ENCODE measurements at places on chromosomes 12 and 14.
A peak's percentile ranks its signal among the peaks of the same experiment; 100 is the strongest.

DNA sequence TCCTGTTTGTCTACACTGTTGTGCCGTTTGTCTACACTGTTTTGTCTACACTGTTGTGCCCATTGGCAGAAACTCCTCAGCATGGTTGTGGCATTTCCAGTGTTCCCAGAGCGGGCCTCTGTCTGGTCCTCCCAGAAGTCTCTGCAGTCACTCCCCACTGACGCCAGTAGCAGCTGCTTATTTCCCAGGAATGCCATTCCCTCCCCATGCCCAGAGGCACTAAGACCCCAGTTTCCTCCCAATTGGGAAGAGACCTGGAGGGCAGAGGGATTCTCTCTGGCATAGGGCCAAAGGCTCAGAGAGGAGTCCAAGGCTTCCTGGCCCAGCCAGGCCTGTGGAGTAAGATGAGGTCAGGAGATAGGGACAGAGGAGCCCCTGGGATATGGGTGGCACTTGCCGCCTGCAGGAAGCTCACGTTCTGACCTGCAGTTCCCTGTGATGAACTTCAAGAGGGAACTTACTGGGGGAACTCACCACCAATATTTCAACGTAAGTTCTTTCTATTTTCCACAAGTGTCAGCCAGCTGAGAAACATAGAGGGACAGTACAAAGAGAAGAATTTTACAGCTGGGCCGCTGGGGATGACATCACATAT, 69.1 kb downstream of the TNFAIP2 start:
- DNase-seq = no peak

DNA sequence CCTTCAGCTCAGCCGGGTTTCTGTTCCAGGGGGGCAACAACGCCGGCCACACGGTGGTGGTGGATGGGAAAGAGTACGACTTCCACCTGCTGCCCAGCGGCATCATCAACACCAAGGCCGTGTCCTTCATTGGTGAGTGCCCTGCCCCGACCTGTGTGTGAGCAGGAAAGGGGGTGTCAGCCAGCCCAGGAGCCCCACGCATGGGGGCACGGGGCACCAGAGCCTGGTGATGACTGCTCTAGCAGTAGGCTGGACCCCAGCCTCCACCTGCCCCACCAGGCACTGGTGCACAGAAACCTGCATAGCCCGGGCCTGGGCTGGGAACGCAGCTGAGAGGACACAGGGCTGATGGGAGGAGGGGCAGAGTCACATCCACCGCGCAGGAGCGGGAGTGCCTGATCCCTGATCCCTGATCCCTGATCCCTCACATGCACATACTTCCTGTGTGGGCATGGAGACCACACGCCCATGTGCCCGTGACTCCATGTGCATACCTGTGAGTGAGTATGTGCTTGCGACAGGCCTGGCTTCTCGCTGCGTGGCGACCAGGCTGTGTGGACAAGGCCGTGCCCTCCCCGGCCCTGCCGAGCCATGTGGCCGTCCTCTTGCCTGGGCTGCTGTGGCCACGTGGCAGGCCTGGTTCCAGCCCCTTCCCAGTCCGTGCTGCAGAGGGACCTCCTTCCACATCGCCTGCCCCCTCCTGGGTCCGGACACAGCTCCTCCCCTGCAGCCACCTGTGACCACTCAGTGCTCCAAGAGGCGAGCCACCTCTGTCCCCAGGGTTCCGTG, 11.2 kb downstream of the ADSS1 start:
- DNase-seq = no peak

- DNase-seq = no peak
Measured at GRCh38 chr12:105825141-105825540, 313.6 kb downstream of the NUAK1 start.

- no peak for DNase-seq
Measured at GRCh38 chr12:86188226-86188625, 68.0 kb downstream of the MGAT4C start.

GRCh38 chr14:73599499-73599898, 7.8 kb downstream of the ACOT4 start:
- DNase-seq = no peak

GRCh38 chr12:48030173-48030650, 25.9 kb upstream of the COL2A1 start:
- DNase-seq = no peak

- DNase-seq = no peak
Measured at GRCh38 chr12:63888908-63889635, 44.6 kb downstream of the SRGAP1 start.

DNA sequence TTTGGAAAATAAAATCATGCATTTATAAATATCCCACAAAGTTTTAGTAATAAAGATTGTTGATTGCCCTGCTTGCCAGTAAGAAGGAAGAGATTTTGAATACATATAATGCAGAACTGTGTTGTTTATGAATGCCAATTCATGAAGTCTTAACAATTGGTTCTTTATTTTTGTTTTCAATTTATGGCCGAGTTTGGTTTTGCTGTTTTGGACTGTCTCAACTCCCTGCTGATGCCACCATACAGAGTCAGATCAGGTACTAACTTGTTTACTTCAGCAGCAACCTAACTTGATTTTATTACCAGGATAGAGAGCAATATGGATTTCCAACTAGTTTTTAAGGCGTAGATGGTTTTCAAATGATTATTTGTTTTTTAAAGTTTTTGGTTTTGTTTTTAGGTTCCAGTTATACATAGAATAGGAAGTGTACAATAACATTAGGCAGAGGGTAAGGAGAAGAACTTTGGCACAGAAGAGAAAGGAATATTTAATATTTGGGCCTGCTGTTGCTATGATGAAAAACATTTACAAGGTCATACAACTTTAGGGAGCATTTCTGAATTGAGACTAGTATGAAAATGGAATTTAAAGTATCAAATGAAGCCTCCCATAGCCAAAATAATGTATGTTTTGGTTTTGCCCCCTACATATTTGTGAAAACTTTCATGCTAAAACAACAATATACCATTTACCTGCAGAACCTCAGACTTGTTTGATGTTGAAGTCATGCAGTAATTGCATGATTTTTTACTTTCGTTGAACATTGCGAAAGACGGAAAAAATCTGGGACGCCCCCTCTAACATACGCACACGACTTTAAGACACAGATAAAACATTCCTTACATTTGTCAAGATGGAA, 904 bp upstream of the FAM177A1 start:
- DNase-seq = no peak

- DNase-seq = no peak
Measured at GRCh38 chr12:19498099-19498498, 58.8 kb downstream of the AEBP2 start.

- no peak for DNase-seq
Measured at GRCh38 chr14:104245723-104246122, 107.3 kb downstream of the KIF26A start.

- DNase-seq = no peak
Measured at GRCh38 chr12:95608252-95609033, 57.2 kb upstream of the USP44 start.

DNA sequence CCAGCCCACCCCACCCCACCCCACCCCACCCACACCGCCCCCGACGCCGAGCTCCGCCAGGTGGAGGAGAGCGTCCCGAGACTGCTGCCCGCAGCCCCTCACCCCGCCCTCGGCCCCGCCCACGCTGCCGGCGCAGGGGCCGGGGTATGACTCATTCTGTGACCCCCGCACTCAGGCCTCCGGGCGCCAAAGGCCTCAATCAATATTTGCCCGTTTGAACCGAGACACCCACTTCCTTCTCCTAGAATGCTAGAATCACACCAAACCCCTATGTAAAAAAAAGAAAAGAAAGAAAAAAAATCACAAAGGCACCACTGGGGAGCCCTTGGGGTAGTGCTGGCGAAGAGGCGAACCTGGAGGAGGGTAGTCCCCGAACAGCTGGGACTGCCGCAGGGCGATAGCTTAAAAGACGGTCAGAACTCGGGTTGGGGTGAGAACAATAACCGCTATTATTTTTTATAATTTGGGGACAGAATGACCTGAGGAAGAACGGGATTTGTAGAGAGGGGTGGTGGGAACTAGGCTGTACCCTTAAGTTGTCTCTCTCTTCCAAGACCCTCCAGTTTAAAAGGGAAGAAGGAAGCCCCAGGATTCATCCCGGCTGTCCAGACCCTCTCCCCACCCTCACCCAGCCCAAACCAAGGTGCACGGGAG, 894 bp downstream of the KRT8 start:
- DNase-seq = no peak

- DNase-seq = no peak
Measured at GRCh38 chr12:75042125-75042524, 167.5 kb downstream of the KCNC2 start.

DNA sequence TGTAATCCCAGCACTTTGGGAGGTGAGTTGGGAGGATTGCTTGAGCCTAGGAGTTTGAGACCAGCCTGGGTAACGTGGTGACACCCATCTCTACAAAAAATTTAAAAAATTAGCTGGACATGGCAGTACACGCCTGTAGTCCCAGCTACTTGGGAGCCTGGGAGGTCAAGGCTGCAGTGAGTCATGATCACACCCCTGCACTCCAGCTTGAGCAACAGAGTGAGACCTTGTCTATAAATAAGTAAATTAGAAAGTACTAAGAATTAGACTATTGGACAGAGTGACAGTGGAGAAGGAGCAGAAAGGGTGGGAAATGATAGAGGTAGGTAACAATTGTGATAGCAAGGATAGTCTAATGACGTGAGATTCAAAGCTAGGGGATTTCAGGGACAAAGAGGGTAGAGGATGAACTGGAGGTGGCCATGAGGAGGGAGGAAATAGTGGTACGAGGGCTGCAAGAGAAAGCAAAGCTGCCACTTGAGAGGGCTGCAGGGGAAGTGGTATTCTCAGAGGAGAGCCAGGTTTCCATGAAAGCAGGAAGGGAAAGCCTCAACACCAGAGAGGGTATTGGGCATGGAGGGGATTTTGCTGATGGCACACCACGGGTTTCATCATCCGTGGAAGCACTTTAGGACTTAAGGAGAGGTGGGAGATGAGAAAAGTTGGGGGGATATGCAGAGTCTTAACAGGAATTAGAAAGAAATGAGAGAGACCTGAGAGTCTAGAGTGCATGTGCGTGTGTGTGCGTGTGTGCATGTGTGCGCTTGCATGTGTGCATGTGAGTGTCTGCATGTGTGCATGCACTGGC, 85.6 kb downstream of the SYNE2 start:
- peak; percentile 15 for DNase-seq

- DNase-seq = no peak
Measured at GRCh38 chr12:24352363-24352762, 402.9 kb upstream of the SOX5 start.

GRCh38 chr12:112927475-112927874, 10.8 kb upstream of the OAS3 start:
- DNase-seq = no peak

- peak; percentile 44 for DNase-seq
Measured at GRCh38 chr14:21723431-21724045, 49.9 kb upstream of the OR4E1 start.

DNA sequence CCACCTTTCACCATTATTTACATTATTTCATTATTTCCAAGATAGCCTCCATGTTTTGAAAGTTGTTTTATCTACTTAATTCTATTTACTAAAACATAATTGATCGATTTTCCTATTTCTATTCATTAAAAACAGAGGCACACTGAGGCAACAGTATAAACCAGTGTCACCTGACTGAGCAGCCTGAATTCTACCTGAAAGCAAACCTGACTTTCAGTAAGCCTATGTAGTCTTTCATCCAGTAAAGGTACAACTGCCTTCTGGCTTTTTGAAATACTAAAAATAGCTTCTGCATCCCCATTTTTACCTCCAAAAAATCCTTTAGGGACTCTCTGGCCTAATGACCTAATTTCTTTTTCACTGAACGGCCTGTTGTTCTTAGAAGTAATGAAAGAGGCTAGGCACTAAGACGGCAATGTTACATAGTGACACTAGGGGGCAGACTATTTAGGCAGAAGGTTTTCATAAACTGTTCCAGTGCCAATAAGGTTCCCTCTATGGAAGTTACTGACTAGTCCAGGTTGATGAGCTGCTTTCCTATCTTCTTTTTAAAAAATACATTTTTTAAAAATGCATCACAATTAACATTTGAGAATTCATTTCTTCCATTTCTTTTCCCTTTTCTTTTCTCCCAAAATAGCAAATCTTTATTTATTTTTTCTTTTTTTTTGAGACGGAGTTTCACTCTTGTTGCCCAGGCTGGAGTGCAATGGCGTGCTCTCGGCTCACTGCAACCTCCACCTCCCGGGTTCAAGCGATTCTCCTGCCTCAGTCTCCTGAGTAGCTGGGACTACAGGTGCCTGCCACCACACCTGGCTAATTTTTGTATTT, 17.5 kb downstream of the ANAPC5 start:
- peak; percentile 59 for DNase-seq

GRCh38 chr12:43097471-43097870, 454.5 kb downstream of the ADAMTS20 start:
- no peak for DNase-seq

DNA sequence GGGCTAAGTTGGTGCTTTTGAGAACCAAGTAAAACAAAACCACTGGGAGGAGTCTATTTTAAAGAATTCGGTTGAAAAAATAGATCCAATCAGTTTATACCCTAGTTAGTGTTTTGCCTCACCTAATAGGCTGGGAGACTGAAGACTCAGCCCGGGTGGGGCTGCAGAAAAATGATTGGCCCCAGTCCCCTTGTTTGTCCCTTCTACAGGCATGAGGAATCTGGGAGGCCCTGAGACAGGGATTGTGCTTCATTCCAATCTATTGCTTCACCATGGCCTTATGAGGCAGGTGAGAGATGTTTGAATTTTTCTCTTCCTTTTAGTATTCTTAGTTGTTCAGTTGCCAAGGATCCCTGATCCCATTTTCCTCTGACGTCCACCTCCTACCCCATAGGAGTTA, 1.8 kb upstream of the RAB5B start:
- no peak for DNase-seq

All from CD4-positive, alpha-beta T cell treated with Interleukin-6 at 100 ng/mL for 8 hours (primary cell).